Activated naive CD8-positive, alpha-beta T cell treated with anti-CD3 and anti-CD28 coated beads, Interleukin-2, amount 50 U/mL, for 24 hours (primary cell): ENCODE measurements at places on chromosomes 2 and 18.
A peak's percentile ranks its signal among the peaks of the same experiment; 100 is the strongest.

DNA sequence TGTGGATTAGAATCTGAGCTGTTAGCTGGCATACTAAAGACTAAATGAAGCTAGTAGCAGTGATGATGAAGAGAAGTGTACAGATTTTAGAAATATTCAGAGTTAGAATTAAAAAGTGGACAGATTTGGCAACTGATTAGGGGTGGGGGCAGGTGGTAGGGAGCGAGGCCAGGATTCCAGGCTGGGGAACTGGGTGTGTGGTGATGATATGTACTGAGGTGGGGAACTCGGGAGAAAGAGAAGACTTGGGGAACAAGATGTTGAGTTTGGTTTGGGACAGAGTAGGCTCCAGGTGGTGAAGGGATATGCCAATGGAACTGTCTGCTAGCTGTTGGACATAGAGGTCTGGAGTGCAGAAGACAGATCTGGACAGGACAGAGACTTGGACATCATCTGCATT, 9.2 kb upstream of the CYP26B1 start:
- DNase-seq = no peak

DNA sequence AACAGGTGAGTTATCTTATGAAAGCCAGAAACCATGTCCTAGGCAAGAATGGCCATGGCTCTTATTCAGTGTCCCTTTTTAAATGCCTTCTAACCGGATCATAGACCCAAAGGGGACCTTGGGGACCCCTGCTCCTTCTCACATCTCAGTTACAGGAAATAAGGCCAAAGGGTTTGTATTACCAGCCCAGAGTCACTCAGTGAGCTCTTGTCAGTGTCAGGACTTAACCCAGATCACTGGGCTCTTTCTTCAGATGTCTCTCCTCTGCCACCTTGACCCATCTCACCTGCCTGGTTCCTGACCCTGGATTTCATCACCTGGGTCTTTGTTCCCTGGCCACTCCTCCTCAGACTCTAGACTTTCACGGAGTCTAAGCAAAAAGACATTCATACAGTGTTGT, 556.7 kb downstream of the CMPK2 start:
- DNase-seq = no peak

DNA sequence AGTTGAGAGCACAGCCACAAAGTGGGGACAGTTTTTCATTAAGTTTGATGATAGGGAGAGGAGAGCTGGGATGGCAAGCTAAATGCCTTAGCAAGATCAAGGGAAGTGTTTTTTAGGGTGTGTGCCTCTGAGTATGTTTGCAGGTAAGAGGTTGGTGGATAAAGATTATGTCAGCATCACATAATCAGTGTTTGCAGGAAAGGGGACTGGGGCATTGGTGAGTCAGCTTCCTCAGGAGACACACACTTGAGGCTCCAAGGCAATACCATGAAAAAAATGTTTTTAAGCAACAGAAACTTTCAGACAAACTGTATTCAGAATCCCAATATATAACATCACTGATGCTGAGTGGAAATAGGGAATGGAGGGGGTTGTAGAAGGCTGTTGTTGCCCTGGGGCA, 25.4 kb upstream of the DTNB start:
- no peak for DNase-seq

GRCh38 chr2:164899121-164899520, 56.2 kb downstream of the SLC38A11 start:
- DNase-seq = no peak

GRCh38 chr2:67713376-67713775, 316.2 kb downstream of the ETAA1 start:
- DNase-seq = no peak

- no peak for DNase-seq
These were observed 213.7 kb upstream of the ARL4C start for GRCh38 chr2:234710587-234710986.

- DNase-seq = peak; percentile 34
These were observed 1.2 kb downstream of the SERTAD2 start for GRCh38 chr2:64652231-64653108.

GRCh38 chr2:232860593-232861241, 9.3 kb upstream of the SNORC start:
- DNase-seq = no peak

DNA sequence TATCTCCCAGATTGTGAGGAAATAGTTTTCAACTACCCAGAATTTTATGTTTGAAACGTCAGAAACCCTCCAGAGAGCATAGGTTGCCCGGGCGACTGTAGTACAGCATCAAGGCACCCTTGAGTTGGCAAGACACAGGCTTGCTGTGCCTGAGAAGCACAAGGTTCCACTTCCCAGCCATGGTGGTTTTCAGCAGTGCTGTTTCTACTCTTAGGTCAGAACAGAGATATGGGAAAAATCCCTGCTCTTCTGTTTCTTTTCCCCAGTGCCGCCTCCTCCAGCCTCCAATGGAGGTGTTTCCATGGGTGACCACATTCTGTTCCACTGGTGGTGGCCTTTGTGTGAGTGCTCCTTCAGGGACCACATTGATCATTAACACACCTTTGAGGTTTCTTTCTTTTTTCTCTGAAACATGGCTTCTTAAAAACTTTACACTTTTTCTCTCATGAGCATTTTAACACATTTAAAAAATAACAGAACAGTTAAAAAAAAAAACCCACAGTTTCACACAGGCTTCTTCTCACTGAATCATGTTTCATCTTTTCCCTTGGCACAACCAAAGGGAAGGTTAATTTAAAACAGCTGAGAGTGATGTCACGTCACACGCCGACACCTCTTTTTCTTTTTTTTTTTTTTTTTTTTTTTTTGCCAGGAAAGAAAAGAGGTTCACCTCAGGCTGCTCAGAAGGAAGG, 229.3 kb upstream of the HDAC4 start:
- no peak for DNase-seq

- no peak for DNase-seq
These were observed 103.6 kb downstream of the DNAH6 start for GRCh38 chr2:84619794-84620371.

DNA sequence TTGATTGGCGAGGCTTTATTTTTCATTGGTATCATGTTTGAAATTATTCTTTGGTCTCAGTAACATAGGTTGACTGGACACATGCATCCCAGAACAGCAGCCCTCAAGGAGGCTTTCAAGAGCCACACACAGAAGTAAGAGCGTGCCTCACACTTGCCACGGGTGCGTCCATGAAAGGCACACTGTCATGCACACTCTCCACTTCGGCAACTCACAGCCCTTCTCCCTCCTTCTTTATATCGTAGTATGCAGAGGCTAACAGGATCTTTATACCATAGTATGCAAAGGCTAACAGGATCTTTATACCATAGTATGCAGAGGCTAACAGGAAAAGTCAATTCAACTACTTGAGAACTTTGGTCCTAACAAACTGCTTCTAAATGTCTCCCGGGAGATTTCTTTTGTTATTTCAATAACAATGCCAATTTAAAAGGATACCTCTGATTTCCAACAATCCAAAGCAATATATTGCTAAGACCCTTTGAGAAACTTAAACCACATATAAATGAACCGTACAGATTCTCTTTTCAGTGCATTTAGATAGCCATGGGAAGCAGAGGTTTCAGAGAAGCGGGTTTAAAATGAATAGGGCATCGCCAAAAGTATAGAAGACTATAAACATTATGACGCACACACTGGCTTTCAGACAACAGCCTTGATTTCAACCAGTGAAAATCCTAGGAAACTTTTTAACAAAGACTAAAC, 26.5 kb upstream of the ZNF516 start:
- no peak for DNase-seq

- DNase-seq = peak; percentile 3
These were observed 1.3 kb upstream of the UBE2E3 start for GRCh38 chr2:180978903-180979748.

DNA sequence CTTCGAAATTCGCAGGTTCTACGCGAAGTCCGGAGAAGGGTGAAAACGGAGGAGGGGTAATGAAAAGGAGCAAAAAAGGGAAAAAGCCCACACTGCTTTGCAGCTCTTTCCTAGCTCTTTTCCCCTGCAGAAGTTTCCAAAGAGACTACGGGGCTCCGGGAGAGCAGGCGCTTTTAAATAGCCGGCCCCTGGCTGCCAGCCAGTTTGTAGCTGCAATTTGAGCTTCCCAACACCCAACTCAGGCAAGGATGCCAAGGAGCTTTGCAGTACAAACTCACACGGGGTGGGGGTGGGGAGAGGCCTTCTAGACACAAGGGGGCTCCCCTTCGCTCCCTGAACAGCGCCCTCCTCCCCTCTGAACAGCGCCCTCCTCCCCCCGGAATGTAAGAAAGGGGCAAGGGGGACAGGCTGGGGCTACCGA, at the start of gene IGFBP5:
TSS of gene IGFBP5 (minus strand) at position 149 of the 421 bp plus-strand sequence. CDS start 774 bp downstream, outside the sequence.
- DNase-seq = no peak

DNA sequence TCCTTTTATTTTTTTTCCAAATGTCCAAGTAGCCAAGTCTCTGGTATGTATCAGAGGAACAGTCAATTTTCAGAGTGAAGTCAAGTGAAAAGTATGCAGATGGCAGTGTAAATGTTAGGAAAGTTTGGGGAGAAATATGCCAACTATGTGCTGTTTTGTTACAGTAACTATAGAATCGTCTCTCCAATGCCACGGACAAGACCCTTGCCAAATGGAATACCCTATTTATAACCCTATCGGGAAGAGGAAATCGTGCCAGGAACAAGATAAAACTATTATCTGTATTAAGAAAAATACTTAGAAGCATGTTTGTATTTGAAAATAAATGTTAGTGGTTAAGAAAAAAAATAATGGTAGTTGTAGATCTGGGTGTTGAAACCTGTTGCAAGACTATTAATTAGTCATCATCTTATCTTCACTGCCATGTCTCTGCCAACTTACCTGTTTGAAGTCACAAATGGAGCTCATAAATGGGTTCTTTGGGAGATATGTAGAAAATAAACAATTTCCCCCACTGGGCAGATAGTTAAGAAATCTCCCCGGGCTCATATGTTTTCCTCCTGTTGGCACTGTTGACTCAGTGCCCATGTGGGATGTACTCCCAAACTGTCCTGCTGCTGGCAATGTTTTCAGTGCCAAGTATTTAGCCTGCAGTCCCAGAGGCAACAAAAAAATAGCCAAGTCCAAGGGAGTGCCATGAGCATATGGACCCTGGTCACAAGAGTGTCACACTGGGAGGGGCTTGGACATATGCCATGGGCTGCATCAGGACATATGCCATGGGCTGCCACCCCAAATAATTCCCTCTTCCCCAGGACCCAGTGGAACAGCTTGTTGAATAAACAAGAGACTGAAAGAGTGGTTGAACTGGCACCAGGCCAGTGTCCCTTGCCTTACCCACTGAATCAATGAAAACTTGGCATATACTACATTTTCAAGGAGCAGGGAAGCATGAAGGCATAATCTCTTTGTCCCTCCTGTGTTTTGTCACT, 366.9 kb downstream of the OSR1 start:
- DNase-seq = no peak

GRCh38 chr2:42881732-42882131, 89.3 kb upstream of the HAAO start:
- no peak for DNase-seq

DNA sequence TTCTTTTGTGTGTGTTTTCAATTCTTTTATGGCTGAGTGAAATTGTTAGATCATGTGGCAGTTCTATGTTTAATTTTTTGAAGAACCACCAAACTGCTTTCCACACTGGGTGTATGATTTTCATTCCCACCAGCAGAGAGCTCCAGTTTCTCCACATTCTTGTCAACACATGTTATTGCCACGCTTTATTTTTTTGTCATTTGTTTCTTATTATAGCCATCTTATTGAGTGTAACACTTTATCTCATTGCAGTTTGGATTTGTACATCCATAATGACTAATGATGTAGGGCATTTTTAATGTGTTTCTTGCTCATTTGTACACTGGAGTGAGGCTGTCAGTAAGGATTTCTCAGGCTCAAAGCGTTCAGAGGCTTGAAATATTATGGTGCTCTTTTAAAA, 184.2 kb downstream of the PIEZO2 start:
- no peak for DNase-seq

- DNase-seq = no peak
These were observed 1396.3 kb upstream of the CELF4 start for GRCh38 chr18:38961880-38962279.

DNA sequence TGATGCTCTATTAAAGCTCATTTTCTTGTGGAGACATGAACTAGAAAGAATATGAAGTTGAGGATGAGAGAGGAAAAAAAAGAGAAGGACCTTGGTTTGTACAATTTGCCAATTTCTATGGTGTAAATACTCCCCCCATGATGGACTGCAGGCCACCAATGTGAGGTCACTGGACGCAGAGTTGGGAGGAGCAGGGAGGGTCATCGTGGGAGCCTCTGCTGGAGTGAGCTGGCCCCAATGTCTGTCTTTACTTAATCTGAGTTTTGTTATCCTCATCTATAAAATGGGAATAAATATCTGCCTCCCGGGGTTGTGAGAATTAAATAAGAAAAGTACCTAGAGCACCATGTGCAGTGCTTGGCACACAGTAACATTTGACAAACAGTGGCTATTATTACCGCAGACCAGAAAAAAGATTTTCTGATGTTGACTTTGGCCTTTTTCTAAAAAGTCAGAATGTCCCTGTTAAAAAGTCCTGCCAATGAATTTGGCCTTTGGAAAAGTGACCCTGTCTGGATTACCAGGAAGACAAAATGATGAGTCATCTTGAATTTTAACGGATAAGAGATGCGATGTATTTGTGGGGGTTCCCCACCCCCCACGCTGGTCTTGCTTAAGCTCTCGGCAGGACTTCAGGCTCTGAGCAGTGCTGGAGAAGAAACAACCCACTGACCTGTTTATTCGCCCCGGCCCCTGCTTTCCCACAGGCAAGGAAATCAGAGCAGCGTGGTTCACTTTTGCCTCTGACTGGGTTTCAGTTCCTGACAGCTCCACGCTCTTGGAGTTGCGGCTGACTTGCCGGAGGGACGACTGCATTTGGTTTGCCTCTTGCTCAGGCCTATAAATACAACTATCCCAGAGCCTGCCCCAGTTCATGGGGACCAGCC, 50.3 kb upstream of the FOSL2 start:
- DNase-seq = no peak

DNA sequence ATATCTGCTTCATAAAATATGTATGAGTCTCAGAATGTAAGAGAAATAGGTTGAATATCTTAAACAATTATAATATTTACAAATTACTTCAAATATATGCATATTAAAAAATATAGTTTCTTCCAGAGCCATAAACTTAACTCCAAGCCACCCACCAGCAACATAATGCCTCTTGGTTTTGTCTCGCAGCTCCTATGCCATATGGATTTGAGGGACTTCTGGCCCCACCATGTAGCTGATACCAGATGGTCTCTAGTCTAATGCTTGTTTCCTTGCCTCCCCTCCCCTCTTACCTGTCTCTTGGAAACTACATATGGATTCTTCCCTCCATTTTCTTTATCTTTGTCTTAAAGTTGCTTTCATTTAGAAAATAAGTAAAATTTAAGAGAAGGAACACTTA, 114.3 kb downstream of the GCA start:
- no peak for DNase-seq
